Activated T-helper 1 cell treated with Interleukin-2 at 50 U/mL for 16 hours (primary cell): ENCODE measurements at places on chromosomes 13 and 19.

- no peak for DNase-seq
Measured at GRCh38 chr13:48275507-48275906, 28.0 kb upstream of the RB1 start.

GRCh38 chr19:55553217-55554182 lies 8.2 kb upstream of the SBK3 start:
- DNase-seq: no peak

DNA sequence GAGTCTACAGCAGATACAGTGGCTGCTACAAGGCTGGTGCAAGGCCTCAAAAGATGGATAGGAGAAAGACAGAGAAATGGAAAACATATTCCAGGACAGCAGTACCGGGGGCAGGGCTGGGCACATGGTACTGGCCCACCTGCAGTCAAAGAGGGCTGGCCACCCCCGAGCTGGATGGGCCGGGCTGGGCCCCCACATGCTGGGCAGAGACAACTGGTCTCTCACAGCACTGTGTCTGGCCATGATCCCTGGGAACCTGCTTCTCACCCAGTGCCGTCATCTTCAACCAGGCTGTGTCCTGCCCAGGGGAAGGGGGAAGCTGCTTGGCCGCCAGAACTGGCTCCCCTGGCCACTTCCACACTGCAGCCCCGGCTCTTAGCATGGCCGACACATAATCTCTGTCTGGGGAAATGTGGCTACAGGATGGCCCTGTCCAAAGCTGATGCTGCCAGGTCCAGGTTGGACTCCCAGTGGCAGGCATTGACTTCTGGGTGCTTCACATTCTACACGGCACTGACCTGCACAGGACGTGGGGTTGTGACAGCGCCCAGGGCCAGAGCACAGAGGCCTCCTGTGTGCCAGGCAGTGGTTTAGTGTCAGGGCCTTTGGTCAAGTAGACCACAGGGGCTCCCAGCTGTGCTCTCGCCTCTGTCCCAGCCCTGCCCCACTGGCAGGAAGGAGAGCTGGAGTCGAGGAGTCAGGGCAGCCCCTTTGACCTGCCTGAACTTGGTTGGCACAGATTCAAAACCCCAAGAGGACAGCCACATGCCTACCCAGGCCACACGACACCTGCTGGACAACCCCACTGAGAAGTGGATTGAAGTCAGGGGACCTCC lies 21.7 kb downstream of the PEPD start:
- no peak for DNase-seq

DNA sequence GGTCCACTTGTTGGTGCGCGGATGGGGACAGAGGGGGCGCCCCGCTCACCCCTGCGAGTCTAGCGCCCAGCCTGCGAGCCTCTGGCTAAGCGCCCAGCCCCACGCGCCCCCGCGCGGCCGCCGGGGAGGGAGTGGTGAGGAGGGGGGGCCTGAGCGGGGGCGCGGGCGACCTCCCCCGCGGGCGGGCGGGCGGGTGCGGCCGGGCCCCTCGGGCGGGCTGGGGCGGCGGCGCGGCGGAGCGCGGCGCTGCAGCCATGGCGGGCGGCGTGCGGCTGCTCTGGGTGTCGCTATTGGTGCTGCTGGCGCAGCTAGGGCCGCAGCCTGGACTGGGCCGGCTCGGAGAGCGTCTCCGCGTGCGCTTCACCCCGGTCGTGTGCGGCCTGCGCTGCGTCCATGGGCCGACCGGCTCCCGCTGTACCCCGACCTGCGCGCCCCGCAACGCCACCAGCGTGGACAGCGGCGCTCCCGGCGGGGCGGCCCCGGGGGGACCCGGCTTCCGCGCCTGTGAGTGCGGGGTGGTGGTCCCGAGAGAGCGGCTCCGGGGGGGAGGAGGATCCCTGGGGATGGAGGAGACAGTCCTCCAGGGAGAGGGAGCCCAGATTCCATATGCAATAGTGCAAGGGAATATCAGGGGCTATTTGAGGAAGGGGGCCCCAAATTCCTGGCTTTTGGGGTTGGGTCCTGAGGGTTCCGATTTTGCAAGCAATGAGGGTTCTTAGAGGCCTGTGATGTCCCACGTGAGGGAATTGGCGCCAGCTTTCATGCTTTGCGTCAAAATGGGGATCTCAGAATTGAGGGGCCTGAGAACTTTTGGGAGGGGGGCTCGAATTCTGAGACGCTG lies at the start of gene LTBP4:
Gene LTBP4 (plus strand): TSS at position 236 of the 841 bp plus-strand sequence. CDS start 19 bp downstream, at position 255.
- peak; percentile 15 for DNase-seq
